RPMI7951 (cell line): ENCODE measurements at places on chromosomes 13 and 19.

DNA sequence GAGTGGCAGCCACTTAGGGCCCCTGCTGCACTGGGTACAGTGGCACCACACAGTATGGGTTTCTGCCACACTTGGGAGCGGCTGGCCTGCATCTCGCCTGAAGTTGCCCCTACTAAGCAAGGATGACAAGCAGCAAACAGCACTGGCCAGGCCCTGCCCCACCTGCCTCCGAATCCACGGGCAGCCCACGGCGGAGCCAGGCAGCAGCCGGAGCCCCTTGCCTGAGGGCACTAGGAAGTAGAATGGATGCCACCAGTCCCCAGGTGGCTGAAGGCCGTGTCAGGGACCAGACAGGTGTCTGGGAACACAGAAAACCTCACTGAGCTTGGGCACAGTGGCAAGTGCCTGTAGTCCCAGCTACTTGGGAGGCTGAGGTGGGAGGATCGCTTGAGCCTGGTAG, 19.4 kb downstream of the MLLT1 start:
- DNase-seq: no peak

GRCh38 chr13:108927615-108928014, 298.2 kb downstream of the MYO16 start:
- DNase-seq: no peak

DNA sequence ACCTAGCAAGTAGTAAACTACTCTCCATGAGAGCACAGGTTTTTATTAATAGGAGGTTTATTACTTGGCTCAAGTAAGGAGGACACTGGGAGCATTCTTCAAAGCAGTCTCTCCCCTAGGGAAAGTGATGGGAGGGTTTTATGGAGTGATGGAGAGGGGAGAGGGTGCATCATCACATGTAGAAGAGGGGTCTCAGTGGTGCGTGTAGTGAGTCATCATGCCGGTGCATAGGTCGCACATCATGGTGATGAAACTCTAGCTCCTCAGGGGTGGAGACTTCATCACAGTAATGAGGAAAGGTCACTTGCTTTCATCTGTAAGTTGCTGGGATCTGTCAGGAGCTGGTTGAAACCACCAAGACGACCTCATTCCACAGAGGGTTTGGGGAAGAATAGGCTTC, 210.8 kb upstream of the UBL3 start:
- no peak for DNase-seq

DNA sequence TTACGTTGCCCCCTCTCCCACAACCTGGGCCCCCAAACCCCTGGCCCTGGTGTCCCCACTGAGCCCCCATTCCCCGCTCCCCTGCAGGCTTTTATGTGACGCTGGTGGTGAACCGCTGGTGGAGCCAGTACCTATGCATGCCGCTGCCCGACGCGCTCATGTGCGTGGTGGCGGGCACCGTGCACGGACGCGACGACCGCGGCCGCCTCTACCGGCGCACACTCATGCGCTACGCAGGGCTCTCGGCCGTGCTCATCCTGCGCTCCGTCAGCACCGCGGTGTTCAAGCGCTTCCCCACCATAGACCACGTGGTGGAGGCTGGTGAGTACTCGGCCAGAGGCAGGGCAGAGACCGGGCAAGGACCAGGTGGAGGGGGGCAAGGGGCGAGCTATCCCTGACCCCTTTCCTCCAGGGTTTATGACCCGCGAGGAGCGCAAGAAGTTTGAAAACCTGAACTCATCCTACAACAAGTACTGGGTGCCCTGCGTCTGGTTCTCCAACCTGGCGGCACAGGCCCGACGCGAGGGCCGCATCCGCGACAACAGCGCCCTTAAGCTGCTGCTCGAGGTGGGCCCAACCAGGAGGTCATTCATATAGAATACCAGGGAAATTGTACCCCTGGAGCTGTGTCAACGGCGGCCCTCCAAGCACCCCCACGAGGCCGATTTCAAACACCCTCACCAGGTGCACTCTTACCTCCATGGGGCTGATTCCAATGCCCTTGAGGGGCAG, 3.0 kb downstream of the BEST2 start:
- no peak for DNase-seq

- no peak for DNase-seq
Measured at GRCh38 chr13:24292481-24292880, 16.9 kb upstream of the C1QTNF9 start.

GRCh38 chr19:42151782-42152684, 19.8 kb upstream of the POU2F2 start:
- no peak for DNase-seq

- DNase-seq: peak; percentile 1
Measured at GRCh38 chr13:49183672-49184325, 36.3 kb upstream of the MLNR start.

DNA sequence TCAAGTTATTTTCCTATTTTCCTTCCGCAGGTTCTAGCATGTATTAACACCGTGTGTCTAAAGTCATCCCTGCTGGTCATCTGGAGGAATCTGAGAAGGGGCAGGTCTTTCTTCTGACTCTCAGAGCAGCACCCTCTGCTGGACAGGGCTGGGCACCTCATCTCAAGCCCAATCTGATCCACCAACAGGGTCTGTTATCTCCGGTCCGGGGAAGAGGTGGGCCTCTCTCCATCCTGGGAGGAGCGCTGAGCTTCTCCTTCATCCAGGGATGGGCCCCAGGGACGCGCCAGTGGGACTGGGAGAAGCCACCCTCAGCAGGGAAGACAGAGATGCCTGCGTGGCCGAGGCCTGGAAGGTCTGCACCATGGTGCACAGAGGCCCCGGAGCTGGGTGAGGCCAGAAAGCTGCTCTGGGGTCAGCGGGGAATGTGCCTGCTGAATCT, 26.0 kb upstream of the ZNF331 start:
- DNase-seq: peak; percentile 58

- peak; percentile 82 for DNase-seq
Measured at GRCh38 chr13:76879203-76879882, 6.9 kb downstream of the KCTD12 start.

GRCh38 chr19:41698746-41699230, 9.6 kb upstream of the CEACAM5 start:
- DNase-seq: no peak

- DNase-seq: no peak
Measured at GRCh38 chr13:40434516-40435397, 231.7 kb downstream of the FOXO1 start.

DNA sequence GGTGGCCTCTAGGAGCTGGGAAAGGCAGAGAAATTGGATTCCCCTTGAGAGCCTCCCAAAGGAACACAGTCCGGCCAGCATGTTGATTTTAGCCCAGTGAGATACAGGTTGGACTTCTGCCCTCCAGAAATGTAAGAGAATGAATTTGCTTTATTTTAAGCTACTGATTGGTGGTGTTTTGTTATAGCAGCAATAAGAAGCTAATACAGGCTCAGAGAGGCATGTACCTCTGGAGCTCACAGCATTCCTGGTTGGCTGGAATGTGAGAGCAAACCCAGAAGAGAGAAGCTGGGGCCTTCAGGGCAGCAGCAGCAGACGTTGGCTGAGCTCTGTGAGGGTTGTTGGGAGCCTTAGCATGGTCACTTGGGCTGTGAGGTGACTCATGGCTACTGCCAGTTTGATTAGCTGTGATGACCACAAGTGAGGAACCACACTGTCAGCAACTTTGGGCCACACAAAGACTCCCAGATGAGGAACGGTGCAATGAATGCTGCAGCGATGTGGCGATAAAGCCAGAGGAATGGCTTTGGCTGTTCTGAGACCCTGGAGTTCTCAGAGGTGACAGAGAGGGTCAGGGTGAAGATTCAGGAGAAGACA, 80.1 kb downstream of the CYSLTR2 start:
- peak; percentile 26 for DNase-seq

DNA sequence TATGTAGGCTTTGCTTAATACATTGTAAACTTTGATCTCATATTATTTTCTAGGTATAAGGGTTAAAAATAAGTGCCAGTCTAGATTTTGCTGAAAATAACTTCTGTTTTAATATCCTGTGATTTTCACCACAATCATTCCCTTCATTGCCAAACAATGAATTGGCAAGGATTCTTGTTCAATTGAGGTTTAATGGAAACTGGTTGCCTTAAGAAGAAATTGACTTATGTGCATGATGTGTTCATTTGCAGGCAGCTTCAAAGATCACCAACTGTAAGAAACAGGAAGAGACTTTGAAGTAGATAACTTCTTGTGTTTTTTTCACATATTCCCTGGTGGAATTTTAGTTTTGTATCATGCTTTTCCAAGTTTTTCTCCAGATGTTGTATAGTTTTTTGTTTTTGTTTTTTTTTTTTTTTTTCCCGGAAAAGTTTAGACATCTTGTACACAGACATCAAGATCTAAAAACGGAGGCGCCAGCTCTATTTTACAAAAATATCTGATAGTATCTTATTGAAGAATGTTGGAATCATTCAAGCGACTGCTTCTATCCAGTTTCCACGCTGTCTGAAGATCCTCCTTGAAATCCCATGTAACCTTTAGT, 108.3 kb downstream of the POSTN start:
- DNase-seq: no peak

DNA sequence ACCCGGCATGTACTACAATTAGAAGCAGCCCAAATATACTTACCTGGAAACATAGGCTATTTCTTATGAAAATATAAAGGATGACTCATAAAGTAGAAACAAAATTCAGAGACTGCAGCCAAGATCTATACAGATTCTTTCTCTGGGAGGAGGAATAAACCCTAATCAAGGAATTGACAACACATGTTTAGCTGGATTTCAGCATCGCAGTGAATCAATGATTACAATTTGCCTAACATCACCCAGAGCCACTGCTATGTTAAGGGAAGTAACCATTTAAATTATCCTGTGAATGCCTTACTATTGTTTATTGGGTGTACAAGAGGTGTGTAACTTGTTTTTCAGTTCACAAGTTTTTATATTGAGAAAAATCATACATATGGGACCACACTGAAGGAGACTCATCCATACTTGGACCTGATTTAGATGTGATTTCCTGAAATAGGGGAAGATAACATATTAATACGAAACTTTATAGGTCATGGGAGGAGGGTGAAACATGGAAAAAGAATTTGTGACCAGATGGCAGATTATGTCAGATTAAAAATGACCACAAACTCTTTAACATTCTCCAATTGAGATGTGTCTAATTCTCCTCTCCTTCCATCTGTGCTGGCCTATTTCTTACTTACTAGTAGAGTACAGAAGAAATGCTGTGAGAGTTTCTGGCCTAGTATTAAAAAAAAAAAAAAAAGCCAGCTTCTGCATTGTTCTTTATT, 1168.4 kb downstream of the SLITRK1 start:
- DNase-seq: peak; percentile 15

GRCh38 chr13:37997641-37998040, 128.1 kb upstream of the TRPC4 start:
- no peak for DNase-seq

DNA sequence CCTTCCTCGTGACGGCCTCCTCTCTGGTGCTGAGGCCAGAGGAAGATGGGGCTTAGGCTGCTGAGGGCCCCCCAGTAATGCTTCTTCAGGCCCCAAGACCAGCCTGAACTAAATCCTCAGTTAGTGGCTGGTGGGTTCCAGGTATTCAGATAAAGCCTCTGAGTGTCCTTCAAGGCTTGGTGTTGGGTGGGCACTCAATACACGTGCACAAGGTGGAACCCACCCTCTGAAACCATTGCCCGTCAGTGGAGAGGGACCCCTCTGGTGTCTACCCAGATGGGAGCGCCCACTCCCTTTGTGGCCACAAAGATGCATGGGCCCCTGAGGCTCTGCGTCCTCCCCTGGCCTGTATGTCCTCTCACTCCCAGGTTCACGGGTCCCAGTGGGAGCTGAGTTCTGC, 79.0 kb downstream of the IER2 start:
- DNase-seq: no peak

- no peak for DNase-seq
Measured at GRCh38 chr13:44400736-44401135, 27.1 kb downstream of the SERP2 start.

GRCh38 chr13:45607931-45608330, 7.6 kb downstream of the ERICH6B start:
- no peak for DNase-seq

- no peak for DNase-seq
Measured at GRCh38 chr19:31962561-31962996, 382.8 kb upstream of the ZNF507 start.

- DNase-seq: no peak
Measured at GRCh38 chr19:3462991-3463713, 17.2 kb downstream of the SMIM24 start.

DNA sequence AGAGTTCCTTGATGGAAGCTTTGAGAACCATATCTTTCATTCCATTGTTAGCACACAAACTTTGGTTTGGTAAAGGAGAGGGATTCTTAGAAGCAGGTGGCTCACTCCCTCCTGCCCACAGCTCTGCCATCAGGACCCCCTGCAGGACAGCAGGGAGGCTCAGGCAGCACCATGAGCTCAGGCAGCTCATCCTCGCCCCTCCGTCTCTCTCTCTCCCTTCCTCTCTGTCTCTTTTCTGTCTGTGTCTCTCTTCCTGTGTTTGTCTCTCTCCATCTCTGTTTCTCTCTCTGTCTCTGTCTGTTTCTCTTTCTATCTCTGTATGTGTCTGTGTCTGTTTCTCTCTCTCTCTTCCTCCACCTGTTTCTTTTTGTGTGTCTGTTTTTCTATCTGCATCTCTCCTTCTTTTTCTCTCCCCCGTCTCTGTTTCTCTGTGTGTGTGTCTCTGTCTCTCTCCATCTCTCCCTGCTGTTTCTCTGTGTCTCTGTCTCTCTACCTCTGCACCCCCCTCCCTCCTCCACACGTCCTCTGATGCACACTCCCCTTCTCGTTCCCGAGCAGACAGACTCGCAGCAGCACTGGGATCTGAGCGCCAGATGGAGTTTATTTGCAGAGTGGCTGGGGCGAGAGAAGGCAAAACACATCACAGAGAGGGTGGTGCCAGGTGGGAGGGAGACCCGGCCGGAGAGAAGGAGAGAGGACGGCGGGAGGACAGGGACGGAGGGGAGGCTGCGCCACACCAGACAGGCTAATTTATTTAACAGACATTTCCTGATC, 8.7 kb downstream of the SBK2 start:
- no peak for DNase-seq

GRCh38 chr19:591099-591958, 1.6 kb downstream of the HCN2 start:
- DNase-seq: no peak

DNA sequence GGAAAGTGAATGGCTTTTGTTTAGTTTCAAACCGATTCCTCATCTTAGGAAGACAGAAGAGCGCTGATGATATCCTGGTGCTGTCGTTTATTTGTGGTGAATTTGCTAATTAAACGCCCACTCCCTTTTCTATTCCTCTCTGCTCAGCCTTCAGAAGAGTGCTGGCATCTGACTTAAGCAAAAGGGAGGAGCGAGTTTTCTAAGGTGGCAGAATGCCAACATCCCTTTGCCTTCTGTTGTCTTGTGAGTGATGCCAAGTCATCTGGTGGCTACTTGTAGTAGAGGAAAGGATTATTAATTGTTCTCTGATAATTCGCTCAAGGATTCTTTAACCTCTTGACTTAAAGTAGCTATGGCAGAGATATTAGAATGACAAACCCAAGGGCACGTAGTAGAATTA, 68.1 kb downstream of the ERCC5 start:
- DNase-seq: peak; percentile 58
